ENCODE measurements at places on chromosomes 3 and 15.

DNA sequence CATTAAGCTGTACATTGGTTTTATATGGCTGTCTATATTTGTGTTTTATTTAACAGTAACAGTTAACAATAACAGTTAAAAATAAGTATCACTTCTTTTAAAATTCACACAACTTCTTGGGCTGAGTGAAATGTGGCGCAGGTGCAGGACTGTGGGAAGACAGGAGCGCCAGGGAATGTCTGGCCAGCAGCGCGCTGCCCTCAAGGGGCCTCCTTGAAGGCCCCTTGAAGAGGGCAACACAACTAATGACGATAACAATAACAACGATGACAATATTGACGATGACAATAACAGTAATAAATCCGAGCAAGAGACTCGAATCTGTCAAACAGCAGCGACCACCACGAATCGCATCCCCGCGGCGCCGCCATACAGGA lies 411 bp upstream of the PPP2R3A start:
- DNase-seq, result no peak

DNA sequence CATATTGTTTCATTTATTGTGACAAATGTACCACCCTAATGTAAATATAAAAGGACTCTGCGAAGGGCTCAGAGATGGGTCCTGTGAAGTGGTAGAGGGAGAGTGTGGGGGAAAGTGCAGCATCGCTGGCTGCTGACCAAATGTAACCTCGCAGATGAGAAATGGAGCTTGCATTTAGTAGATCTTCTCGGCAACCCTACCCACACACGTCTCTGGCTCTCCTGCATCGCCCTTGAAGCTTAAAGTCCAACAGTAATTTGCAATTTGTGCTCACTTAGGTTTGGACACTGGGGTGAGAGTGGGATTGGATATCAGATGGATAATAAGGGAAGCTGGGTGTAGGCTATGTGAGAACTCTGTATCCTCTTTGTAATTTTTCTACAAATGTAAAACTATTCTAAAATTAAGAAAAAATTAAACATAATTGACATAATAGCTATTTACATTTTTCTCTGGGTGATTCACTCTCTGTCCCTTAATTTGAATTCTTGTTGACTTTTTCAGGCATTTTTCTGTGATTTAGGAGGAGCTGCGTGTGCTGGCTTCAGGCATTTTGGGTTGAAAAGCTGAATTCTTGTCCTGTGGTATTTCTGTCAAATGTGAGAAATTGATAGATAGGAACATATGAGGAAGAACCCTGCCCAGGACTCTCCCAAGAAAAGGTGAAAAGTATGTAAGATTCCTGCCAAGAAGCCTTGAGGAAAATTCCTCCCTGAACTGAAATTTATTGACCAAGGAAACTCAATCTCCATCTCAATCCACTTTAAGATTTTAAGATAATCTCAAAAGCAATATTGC lies 524.7 kb upstream of the MCTP2 start:
- no peak for DNase-seq

GRCh38 chr15:88342666-88343065 lies 86.1 kb upstream of the NTRK3 start:
- DNase-seq, result no peak

DNA sequence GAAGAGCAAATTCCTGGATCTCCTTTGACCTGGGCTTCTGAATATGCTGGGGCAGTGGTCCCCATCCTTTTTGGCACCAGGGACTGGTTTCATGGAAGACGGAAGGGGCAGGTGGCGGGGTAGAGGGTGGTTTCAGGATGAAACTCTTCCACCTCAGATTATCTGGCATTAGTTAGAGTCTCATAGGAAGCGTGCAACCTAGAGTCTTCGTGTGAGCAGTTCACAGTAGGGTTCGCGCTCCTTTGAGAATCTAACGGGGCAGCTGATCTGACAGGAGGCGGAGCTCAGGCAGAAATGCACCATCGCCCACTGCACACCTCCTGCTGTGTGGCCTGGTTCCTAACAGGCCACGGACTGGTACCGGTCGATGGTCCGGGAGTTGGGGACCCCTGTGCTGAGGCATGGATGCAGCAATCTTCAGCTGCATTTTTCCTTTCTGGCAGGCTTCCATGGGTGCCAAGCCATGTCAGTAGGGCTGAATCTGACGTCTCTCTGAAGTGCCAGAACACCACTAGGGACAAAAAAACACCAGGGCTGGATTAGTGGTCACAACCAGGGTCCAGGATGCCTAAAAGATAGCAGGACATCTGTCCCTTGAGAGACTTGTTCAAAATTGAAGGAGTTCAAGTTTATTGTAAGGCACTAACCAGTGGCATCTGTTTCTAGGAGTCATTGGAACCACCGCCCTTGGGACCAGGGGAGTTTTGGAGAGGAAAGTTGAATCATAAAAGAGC lies 8.4 kb upstream of the GOLGB1 start:
- no peak for DNase-seq

DNA sequence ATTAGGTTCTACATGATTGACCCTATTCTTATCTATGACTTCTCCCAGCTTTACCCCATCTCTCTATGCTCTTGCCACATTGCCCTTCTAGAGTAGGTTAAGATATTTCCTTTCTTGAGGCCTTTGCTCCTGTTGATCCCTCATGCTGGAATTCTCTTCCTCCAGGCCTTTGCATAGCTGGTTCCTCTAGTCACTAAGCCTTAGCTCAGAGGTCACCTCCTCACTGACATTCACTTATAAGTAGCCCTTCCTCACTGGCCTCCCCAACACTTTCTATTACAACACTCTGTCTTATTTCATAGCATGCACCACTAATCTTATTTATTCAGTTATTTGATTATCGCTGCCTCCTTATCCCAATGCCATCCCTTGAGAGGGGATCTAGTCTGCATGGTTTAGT lies 228.4 kb upstream of the COL8A1 start:
- DNase-seq, result no peak

- DNase-seq, result no peak
These were observed 195.2 kb upstream of the ARHGEF26 start for GRCh38 chr3:153925841-153926514.

DNA sequence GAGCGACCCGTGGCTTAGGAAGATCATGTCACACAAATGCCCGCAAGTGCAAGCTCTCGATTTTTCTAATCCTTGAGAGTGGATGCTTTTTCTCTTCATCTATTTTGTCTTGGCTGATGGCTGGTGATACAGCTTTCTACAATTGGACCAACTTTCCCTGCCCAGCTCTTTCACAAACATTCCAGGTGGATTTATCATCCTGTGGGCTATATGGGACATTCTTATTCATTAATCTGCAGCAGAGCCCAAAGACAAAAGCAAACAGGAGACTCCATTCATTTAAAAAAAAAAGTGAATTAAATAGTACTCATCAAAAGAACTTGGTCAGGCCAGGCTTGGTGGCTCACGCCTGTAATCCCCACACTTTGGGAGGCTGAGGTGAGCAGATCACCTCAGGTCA lies 14.2 kb upstream of the TSEN2 start:
- DNase-seq, result no peak

DNA sequence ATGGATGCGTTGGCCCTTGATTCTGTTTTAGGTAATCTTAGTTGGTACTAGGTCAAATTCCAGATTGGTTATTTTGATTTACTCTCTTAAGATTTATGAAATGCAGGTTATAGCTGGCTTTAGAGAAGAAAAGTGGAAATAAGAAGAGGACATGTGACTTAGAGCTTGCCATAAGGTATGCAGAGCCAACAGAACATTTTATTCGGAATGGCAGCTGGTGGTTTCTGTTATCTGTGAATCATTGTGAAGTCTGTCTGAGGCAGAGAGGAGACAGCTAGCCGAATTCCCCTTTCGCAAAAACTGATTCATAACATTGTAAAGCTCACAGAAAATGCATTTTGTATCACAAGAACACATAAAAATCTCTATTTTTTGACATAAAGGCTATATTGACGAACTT lies 82.1 kb downstream of the FILIP1L start:
- DNase-seq, result no peak

DNA sequence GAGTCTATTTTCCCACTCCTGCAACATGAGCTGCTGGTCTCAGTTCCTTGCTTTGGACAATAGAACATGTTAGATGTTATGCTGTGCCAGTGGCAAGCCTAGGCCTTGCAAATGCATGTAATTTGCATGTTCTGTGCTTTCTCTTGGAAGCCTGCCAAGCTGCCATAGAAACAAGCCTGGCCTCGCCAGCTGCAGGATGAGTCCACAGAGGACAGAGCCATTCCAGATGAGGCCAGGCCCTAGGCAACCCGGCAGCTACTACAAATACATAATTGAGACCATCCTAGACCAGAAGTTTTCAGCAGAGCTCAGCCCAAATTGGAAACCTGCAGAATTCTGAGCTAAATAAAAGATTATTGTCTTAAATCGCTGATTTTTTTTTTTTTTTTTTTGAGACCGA lies 39.6 kb downstream of the TRIM69 start:
- DNase-seq, result no peak
